Fibroblast of villous mesenchyme (primary cell): ENCODE measurements at places on chromosomes 2 and 18. TPM values are rescaled to one million over a fixed set of nuclear protein-coding genes. Genes with fewer than 3 reads are reported as not detected.

DNA sequence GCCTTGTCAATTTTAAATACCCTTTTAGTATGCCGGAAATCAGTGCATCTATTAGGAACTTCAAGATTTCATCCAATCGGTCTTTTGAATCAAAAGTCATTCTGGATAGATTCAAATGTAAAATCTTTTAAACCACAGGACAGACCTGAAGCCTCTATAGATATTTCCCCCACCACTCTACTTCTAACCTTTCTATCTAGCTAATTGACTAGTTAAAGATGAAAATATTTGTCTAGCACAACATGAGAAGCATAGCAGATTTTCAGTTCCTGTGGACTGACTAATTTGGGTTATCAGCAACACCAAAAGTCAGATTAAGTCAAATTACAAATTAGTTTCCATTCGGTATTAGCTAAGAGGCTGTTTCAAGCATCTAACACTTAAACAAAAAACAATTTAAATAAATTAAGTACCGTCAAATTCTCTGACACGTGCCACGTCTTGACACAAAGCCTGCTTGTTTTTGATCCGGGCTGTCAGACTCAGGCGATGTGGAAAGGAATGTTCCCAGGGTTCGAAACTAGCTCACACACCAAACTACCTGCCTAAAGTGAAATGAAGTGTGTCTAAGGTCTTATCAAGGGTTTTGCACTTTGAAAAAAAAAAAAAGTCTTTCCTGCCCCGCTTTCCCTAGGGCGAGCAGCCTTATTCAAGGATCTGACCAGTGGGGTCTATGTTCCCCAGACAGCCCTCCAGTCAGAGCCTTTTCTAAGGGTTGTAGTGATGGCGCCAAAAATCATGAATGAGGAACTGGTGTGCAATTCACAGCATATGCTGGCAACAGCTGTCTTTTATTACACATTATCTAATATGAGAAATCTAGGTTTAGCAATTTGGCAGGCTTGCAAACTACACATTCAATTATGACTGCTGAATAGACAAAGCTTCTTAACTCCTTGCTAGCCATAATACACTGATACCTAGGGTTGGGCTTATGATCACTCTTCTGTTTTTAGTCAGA lies 4.7 kb downstream of the CYTIP start:
- DNase-seq, result no peak

GRCh38 chr2:18792226-18792629 lies 202.9 kb upstream of the NT5C1B start:
- no peak for DNase-seq

The CLEC4F gene
- not detected in 2 replicates for total RNA-seq

- DNase-seq, result no peak
These were observed 172.2 kb downstream of the GLI2 start for GRCh38 chr2:120907822-120908221.

The TLX2 gene
- not detected in 2 replicates for total RNA-seq

The DNAH6 gene
- under 0.01 TPM in 2 replicates for total RNA-seq

The PROC gene
- not detected in 2 replicates for total RNA-seq

DNA sequence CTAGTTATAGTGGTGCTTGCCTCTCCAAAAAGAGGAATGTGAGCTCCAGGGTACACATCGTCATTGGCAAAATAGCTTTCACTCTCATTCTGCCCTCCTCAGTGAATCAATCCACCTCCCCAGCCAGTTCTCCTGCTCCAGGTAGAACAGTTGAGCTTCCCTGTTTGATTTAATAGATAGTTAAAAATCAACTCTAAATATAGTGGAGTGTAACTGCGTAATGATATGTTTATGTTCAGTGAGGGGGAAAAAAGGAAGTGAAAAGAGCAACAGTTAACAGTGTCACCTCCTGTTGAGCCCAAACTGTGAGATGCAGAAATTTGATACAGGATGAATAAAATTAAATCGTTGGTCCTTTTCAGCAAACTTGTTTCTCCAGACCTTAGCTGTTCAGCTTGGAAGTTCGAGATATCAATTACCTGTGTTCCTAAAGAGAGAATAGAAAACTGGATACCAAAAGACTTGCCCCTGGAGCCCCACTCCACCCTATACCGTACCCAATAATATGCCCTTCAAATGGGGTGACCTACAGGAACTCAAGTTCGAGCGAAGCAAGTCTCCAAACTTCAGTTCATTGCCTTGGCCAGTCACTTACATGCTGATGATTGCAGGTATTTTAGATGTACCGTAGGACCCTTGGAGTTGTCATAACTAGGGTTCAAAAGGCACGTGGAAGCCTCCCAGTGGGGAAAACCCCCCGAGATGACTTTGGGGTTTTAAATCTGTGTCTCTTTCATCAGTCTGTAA lies 708.4 kb downstream of the RNF144A start:
- DNase-seq, result no peak

GRCh38 chr2:10493075-10493633 lies 45.0 kb upstream of the ODC1 start:
- no peak for DNase-seq

- DNase-seq, result no peak
These were observed 761.8 kb downstream of the LRRTM4 start for GRCh38 chr2:76760367-76760704.

GRCh38 chr2:45285771-45286390 lies 276.6 kb upstream of the SIX2 start:
- DNase-seq, result no peak

GRCh38 chr2:86072271-86072858 lies 33.3 kb downstream of the POLR1A start:
- DNase-seq, result peak; percentile 49

GRCh38 chr2:183112577-183112976 lies 11.7 kb upstream of the NUP35 start:
- DNase-seq, result no peak

The CEP68 gene
- total RNA-seq, result 8.1 and 9.9 TPM in 2 replicates

GRCh38 chr2:209321076-209321475 lies 102.8 kb upstream of the MAP2 start:
- peak; percentile 6 for DNase-seq

The PIEZO2 gene
- 1.7 and 4.5 TPM in 2 replicates for total RNA-seq

- no peak for DNase-seq
These were observed 179.5 kb downstream of the EIPR1 start for GRCh38 chr2:3198119-3198518.

DNA sequence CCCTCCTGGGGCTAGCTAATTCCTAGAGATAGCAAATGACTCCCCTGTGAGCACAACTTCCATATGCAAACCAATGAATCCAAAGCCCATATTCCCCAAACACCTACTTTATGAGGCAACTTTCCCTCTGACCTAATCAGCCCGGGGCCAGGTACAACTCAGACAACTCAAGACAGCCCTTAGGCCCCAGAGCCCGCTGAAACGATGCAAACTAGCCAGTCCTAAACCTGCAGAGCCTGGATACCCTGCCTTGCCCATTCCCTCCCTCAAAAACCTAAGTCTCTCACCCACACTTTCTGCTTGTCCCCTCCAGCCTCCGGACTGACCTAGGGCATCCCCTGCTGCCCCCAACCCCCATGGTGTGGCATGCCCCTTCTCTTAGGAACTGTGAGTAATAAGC lies 142.8 kb downstream of the ACTR3 start:
- no peak for DNase-seq

DNA sequence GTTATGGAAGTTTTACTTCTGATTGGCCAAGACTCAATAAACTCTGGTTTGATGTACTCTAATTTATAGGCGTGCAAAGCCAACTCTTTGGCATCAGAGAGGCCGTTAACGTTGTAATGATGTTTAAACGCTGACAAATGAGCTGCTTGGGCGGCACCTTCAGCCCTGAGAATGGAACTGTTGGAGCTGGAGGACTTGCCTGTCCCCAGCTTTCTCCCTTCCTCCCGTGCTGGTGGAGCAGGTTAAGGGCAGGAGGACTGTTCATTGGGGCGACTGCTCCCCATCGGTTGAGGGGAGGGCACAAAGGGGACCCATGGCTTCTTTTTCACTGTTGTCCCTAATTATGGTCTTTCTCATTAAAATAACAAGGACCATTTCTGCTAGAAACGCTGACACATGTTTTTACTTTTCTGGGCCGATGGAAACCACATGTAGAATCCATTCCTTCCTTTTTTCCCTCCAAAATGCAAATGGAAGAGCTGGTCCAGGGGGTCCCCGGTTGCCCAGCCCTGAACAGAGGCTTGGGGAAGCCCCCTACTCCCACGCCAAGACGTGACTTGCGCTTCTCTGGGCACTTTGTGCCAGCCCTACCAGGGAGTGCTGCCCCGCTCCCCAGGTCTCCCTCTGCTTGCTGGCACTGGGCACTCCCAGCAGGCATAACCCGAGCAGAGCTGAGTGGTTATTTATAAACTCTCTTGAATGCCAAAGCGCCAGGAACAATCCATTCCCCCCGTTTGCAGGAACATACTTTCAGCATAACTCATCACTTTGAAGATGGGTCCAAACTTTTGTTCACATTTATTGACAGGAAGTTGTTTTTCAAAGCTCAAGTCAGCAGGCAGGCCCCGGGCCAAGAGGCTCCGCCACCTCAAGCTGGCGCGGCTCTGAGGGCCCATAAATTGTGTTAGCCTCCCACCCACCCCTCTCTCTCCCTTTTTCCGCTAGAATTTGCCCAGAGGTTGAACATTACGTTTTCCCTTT lies 170.1 kb downstream of the ASB1 start:
- peak; percentile 81 for DNase-seq

DNA sequence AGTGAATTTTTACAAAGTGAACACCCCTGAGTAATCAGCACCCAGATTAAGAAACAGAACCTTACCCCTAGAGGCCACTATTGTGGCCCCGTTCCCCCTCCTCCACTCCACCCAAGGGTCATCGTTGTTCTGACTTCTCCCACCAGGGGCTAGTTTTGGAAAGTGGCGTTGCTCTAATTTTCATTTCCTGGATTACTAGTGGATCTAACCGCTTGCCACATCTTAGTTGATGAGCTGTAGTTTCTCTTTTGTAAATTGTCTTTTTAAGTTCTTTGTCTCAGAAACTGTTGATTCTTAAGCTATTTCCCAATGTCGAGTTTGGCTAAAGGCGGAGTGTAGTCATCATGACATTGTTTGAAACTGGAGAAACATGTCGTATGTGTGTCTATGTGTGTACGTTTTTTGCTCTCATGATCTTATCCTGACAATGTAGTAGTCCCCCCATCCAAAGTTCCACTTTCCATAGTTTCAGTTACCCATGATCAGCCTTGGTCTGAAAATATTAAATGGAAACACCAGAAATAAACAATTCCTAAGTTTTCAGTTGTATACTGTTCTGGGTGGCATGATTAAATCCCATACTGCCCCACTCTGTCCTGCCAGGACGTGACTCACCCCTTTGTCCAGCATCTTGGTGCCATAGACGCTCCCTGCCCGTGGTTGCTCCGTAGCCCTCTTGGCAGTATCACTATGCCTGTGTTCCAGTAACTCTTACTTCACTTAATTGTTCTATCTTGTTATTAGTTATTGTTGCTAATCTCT lies 71.0 kb upstream of the SP3 start:
- DNase-seq, result peak; percentile 35

The FHOD3 gene
- 5.2 TPM in 2 replicates for total RNA-seq

- DNase-seq, result no peak
These were observed 50.1 kb upstream of the WDR75 start for GRCh38 chr2:189391201-189391600.

The CGREF1 gene
- total RNA-seq, result under 0.01 TPM in 2 replicates

DNA sequence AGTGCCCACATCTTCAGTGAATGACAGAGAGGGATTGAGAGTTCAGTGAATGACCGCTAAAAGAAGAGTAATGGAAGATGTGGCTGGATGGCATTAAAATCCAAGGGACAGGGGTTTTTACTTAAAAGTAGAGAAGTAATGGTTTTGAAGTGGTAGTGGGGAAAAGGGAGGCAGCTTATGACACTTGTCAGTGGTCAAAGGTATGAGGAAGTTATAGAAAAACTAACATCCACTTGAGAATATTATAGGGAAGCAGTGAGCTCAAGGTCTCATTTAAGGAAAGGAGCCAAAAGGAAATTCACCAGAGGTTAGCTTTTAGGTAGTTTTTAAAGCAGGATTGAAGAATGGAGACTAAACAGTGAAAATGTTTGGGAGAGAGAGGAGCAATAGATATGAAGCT lies 24.3 kb downstream of the CDK15 start:
- no peak for DNase-seq

DNA sequence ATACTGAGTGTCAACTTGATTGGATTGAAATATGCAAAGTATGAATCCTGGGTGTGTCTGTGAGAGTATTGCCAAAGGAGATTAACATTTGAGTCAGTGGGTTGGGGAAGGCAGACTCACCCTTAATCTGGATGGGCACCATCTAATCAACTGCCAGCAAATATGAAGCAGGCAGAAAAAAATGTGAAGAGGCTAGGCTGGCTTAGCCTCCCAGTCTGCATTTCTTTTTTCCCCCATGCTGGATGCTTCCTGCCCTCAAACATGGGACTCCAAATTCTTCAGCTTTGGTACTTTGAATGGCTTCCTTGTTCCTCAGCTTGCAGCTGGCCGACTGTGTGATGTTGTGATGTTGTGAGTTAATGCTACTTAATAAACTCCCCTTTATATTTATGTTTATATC lies 577.4 kb downstream of the CPS1 start:
- no peak for DNase-seq

DNA sequence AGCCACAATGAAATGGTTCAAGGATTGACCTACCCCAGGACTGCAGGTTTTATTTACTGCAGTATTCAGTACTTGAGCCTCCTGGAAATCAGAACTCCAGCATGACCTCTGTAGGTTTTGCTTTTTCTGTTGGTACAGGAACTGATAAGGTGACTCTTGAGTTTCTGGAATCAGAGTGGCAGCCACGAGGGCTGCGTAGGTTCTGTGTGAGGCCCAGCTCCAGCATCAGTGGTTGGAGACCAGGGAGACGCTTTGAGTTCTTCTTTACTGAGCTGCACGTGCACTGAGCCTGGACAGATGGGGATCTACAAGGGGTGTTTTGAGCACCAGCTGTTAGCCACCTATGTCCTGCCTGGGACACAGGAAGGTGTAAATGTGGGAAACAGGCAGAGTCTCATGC lies 222.7 kb upstream of the EPAS1 start:
- DNase-seq, result no peak

DNA sequence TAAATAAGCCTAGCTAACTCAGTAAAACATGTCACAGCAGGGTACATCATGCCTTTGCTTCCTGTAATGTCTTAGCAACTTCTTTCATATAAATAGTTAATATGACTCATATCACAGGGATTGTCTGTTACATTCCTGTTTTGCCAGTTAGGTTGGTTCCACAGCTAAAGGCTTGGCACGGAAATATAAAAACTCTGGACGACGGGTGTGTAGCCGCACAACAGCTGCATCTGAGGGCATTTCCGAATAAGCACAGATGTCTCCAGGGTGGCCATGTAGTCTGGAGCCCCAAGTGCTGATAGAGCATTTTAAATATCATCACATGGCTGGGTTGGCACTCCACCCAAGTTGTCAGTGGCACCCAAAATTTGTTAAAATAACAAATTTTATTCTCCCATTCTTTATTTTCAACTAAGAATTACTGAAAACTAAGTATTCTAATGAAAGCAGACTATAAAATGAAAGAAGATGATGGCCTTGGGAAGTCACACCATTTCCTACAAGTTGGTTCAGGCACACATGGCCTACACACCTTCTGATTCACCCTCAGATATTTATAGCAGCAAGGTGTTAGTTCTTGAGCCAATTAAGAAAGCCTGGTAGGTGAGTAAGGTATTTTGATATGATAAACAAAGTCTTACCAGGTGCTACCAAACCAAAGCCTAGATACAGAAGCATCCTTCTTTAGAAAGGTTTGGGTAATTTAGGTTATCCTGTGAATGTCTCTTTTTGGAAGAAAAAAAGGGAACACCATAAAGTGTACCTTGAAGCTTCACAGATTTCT lies 61.8 kb upstream of the STK17B start:
- peak; percentile 67 for DNase-seq
